ENCODE measurements at places on chromosomes 12 and 14.

DNA sequence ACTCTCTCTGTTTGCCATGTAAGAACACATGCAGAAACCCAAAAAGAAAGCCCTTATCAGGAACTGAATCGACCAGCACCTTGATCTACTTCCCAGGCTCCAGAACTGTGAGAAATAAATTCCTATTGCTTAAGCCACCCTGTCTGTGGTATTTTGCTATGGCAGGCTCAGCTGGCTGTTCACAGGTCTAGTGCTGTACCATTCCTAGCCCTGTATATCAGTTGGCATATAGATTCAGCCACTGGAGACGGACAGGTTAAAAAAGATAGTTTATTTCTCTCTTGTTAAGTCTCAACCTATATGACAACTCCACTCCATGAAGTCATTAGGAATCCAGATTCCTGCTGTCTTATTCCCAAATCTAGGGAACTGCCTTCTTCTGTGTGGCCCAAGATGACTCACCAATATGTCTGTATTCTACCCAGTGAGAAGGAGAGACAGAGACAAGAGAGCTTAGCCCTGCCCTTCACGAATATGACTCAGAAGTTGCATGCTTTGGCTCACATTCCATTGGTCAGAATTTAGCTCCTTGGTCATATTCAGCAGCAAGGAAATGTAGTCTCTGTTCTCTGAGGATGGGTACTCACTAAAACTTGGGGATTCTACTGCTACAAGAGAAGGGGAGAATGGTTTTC lies 57.0 kb downstream of the PLEKHG7 start:
- DNase-seq = peak; percentile 35

- no peak for DNase-seq
Observed at GRCh38 chr12:94988471-94988870, 15.0 kb downstream of the NDUFA12 start.

- DNase-seq = peak; percentile 84
Observed at GRCh38 chr12:51951199-51951842, at the start of gene ACVR1B. ACVR1B (plus strand) TSS chr12:51951699; CDS start chr12:51951744, 45 bp downstream.

- no peak for DNase-seq
Observed at GRCh38 chr14:95979339-95980042, 59.7 kb upstream of the C14orf132 start.

DNA sequence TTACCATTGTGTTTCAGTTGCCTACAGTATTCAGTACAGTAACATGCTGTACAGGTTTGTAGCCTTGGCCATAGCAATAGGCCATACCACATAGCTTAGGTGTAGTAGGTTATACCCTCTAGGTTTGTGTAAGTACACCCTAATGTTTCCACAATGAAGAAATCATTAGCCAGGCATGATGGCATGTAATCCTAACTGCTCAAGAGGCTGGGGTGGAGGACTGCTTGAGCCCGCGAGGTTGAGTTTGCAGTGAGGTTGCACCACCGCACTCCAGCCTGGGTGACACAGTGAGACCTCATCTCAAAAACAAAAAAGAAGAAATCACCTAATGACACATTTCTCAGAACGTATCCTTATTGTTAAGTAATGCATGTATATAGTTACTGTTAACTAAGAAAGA lies 63.2 kb upstream of the KTN1 start:
- DNase-seq = no peak

DNA sequence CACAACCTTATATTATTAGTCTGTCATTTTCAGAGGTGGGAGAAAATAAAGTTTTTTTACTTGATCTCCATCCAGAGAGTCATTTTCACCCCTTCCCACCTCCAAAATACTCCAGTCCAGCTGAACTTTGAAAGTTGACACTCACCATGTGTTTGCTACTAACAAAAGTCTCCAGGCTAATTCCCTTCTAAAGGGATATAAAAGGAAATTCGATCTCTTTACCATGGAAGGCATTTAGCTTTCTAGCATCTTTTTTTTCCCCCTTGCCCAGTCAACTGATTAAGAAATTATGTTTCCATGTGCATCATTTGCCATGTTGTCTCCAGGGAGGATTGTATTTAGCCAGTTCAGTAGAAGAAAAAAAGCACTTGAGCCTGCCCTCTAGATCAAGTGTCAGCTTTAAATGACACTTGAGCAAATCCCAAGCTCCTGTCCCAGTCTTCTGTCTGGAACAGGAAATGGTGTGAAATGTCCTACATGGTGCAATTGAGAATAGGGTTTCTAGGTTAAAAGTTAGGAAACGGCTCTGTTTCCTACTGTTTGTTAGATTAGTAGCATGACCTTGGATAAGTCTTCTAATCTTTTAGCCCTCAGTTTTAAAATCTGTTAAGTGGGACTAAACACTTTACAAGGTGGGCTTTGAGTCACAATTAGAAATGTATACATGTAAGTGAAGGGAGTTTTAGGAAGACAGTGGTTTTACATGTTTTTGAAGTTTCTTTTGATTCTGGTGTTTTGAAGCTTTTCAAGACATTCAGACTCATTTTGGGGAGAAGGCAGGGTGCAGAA lies 67.2 kb downstream of the GNS start:
- no peak for DNase-seq

DNA sequence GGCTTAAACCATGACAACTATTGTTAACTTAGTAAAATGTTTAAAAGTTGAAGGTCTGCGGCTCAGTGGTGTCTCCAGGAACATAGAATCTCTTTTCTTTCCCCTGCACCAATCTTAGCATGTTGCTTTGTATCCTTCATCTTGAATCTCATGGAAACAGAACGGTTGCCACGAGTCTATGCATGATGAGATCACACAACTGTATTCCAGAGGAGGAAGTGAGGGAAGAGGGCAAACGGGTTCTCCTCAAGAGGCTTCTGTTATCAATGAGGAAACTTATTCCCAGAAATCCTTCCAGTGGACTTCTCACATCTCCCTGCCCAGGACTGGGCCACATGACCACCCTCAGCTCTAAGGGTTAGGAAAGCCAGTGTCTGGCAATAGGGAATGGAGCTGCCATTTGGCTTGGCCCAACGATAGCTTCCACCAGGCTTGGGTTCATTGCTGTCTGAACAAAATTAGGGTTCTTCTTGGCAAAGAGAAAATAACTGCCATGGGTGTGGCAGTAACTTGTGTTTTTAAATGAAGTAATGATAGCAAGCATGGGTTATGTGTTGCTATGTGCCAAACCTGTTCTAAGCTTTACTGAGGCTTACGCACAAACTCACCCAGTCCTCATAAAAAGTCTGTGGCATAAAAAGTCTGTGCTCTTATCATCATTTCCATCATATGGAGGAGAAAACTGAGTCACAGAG lies 17.4 kb downstream of the PLXNC1 start:
- DNase-seq = no peak

DNA sequence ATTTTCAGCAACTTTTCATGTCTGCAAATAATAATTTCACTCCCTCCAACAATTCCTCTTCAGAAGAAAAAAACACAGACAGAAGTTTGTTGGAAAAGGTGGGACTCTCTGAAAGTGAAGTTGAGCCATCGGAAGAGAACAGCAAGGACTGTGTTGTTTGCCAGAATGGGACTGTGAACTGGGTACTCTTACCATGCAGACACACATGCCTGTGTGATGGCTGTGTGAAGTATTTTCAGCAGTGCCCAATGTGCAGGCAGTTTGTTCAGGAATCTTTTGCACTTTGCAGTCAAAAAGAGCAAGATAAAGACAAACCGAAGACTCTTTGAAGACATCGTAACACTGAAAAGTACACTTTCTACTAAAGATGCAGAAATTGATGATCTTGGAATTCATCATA lies 28.3 kb downstream of the CGRRF1 start:
- no peak for DNase-seq

- no peak for DNase-seq
Observed at GRCh38 chr14:32623300-32624093, 294.4 kb downstream of the AKAP6 start.

GRCh38 chr14:38554026-38554425 lies 298.1 kb upstream of the CLEC14A start:
- DNase-seq = no peak

- no peak for DNase-seq
Observed at GRCh38 chr14:50635141-50635540, 33.0 kb downstream of the SAV1 start.

- no peak for DNase-seq
Observed at GRCh38 chr14:50647753-50648152, 20.4 kb downstream of the SAV1 start.

DNA sequence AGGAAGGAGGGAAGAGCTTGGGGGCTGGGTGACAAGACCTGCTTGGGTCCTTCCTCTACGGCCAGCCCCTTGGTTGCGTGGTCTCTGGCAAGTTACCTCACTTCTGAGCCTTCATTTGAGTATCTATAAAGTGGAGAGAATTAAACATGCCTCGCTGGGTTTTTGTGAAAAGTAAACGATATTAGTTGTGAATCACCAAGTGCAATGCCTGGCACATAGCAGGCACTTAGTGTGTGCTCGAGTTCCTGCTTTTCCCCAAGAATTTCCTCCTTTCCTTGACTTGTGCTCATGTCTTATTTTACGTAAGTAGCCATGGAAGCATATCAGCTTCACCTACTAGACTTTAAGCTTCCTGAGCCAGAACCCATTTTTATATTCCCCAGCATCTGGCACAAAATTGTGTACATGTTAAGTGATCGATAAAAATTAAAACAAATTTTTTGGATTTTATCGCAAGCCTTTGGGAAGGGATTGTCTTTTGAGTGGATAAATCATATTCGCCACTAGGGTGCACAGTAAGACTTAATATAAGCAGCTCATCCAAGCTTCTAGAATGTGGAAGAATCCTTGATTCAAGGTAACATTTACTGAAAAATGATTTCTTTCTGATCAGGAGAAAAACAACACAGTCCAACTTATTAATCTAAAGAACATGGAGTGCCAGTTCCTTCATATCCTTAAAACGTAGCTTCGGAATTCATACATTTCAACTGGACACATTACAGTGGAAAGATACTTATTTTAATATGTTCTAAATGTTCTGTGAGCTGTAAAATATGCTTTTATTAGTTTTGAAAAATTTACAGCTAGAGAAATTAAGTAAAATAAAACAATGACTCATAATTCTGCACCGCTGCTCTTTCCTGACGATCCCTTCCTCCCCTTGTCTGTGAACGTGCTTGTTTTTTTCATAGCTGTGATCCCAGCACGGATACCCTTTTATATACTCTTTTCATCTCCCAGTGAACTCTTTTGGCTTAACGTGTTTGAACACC lies 62.0 kb downstream of the SLC25A47 start:
- DNase-seq = peak; percentile 20

DNA sequence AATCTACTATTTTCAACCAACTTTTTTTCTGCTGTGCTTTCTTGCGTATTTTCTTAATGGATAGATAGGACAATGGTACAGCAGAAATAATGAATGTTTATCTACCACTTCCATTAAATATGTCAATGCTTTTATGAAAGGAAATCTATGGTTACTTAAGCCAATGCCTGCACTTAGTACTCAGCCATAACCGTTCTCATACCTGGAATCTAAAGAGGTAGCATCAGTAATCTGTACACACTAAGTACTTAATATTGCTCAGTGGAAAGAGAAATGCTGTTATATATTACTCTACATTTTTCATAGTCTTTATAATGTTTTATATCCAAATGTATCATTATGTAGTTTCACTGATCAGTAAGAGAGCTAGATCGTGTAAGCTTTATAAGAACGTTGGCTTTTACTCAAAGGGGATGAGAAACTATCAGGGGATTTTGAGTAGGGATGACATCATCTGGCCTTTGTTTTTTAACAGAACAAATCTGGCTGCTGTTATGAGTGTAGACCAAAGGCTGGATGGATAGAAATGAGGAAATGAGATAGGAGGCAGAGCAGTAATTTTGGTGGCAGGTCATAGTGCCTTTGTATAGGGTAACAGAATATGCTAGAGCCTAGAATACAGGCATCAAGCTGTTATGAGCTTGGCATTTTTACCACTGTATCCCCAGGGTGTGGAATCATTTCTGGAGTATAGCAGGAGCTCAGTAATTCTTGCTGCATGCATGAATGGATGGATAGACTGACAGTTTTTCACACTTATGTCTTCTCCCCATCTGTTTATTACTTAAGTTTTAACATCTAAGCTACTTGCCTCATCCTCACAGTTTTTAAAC lies 34.0 kb downstream of the ALG10B start:
- no peak for DNase-seq

- DNase-seq = no peak
Observed at GRCh38 chr12:51970904-51971646, 19.6 kb downstream of the ACVR1B start.

DNA sequence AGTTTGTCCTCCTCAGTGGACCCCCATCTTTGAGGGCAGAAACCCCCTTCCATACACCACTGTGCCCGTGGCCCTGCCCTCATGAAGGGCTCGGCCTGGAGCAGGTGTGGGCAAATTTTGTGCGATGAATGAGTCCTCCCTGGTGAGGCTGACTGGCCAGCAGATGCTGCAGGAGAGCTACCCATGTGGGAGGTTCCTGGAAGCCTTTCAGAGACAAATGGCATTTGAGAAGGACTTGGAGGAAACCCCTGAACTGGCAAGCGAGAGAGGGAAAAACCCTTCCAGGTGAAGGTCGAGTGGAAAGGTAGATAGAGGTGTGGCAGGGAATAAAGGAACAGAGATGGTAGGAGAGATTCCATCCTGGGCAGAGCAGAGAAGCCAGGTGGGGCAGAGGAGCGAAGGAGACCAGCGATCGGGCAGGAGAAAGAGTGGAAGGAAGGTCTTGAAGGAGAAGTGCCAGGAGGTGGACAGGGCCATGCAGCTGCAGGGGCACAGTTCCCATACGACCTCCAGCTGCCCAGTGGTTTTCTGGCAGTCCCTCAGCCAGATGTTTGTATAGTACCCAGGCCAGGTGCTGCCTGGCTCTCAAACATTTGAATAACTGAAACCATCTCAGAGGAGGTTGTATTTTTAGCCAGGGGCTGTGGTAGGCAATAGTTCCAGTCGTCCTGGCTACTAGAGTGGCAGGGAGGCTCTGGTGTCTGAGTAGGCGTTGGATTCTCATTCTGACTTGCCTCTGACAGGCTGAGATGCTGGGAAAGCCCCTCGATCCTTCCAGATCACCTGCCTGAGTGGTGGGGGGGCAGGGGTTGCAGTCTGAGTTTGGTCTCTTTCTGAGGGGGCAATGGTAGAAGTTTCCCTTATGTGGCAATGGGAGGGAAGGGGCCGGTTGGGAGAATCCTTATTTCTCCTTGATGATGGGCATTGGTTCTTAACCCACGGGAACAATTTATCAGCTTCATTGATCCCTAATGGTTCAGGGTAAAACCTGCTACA lies 40.1 kb downstream of the FBXL14 start:
- DNase-seq = no peak

- no peak for DNase-seq
Observed at GRCh38 chr14:58177125-58177524, 22.8 kb upstream of the ACTR10 start.

DNA sequence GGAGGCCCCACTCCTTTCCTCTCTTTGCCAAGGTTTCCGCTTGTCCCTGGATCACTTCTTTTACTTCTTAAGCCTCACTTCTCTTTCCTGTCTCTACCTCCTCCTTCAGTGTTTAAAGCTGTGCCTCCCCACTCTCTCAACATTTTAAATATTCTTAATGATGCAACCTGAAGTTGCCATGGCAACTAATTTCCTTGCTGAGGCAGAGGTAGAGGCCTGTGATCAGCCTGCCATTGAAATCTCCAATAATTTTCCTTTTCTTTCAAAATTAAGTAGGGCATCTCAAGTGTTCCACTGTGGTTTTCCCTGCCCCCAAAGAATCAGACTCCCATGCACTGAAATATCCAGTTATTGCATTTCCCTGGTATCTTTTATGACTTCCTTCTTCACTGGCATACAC lies 108.6 kb upstream of the VRK1 start:
- no peak for DNase-seq

GRCh38 chr12:105454688-105455087 lies 124.2 kb downstream of the C12orf75 start:
- no peak for DNase-seq

GRCh38 chr12:75438059-75438754 lies 42.3 kb upstream of the GLIPR1 start:
- no peak for DNase-seq
